ENCODE measurements at places on chromosomes 2 and 18.

- DNase-seq: no peak
Observed at GRCh38 chr2:180312542-180312941, 305.4 kb upstream of the CWC22 start.

DNA sequence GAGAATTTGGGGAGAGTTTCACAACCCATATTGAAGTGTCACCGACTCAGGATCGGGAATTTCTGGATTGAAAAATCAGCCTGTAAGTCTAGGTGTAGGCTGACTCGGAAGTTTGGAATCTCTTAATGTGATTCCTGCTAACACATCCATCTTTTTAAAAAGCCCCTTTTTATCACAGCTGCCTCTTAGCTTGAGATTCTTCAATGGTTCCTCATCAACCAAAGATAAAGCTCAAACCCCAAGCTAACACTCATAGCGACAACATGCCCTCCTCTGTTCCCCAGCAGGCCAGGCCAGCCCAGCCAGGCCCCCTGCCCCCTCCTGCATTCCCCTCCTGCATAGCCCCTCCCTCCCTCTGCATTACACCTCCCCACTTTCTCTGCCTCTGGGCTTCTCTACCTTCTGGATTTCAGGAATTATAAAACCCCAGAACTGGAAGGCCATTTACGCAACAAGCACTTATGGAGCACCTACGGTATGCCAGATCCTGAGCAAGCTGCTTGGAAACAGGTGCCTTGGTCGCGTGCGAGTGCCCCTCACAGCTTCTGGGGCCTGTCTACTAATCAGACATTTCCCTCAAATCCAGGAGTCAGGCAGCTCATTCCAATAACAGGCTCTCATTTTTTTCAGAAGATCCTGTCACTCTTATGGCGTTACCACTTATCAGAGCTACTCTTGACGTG, 63.4 kb downstream of the EMX1 start:
- DNase-seq: peak; percentile 2

DNA sequence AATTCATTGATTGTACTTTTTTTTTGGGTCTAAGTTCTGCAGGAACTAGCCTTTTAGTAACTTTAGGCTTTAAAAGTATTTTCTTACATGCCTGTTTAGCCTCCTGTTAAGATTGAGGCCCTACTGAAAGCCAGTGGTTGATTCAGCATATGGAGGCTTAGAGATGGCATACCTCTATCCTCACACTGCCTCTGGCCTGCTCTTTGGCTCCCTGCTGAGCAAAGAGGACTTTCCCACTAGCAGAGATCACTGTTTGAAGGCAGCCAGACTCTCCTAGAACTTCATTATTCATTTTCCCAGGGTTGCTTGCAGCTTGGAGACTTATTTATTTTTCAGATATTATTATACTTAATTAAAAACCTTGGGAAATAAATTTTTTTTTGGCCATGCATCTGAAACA, 405.6 kb upstream of the MEX3C start:
- DNase-seq: no peak

GRCh38 chr18:7567474-7568425, 634 bp downstream of the PTPRM start:
- peak; percentile 58 for DNase-seq

DNA sequence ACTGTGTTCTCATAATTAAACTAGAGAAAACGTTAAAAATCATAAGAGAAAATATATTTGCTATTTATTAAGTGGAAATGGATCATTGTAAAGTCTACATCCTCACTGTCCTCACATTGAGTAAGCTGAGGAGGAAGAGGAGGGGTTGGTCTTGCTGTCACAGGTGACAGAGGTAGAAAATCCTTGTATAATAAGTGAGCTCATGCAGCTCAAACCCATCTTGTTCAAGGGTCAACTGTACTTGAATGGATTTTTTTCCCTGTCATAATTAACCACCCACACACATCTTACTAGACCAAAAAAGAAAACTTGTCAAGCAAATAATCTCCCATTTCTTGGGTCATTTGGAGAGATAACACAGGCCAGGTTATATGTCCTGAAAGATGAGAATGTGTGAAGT, 231.2 kb downstream of the NEDD4L start:
- no peak for DNase-seq

DNA sequence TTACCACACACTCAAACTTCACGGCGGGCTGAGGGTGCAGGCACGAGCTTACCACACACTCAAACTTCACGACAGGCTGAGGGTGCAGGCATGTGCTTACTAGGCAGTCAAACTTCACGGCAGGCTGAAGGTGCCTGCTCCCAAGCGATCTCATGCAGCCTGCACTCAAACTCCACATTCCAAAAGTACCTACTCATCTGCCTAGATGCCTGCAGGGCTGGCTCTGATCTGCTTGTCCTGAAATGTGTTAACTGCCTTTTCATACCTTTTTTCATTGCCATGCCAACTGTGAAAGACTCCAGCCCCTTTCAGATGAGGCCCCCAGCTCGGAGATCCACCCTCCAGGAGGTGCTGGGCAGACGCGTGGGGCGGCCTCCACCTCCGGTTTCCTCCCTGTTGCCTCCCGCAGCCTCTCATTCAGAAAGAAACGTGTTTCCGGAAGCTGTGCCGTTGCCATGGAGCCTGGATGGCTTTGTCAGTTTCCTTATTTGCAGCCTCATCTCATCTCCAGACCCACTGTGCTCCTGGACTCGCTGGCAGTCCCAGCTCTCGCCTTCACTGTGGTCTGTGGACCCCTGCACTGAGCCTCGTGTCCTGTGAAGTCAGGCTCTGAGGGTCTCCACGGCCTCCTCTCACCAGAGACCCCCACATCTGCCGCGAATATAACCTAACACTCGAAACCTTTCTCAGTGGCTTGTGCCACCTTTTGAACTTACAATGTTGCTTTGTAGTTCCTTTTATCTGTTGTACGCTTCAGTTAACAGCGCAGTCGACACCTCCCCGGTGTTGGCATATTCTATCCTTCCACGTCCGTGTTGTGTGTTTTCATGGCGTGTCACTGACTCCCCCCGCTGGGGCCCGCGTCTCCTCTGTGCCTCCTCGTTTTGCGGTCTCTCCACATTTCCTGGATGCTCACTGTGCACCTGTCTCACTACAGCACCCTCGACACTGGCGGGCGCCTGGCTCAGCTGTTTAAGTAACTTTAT, 106.1 kb upstream of the ALKAL2 start:
- peak; percentile 51 for DNase-seq

DNA sequence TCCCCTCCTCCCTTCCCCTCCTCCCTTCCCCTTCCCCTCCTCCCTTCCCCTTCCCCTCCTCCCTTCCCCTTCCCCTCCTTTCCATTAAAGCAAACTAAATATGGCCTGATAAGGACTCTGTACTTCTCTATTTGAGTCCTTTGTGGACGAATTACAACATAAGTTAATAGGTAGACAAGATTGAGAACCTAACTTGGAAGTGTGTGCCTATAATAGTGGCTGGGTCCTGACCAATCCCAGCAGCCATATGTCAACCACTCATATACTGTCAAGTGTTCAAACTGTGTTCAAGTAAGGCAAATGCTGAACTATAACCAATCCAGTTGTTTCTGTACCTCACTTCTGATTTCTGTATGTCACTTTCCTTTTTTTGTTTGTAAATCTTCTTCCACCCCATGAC, 97.1 kb upstream of the RBMS1 start:
- DNase-seq: no peak

DNA sequence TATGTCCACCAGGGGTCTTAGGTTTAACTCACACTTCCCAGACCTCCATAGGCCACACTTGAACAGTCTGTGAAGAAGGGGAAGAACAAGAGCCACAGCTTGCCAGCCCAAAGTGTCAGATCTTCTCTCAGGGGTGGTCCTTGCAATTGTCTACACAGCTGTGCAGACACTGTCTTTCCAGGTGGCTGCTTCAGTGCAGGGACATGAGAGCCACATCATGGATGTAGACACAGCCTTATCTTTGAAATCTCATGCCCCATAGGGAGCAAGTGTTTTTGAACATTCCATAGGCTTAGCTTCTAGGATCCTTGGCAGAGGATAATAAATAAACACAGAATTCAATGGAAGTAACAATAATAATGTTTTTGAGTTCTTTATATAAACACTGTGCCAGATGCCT, 6.7 kb downstream of the ZNF407 start:
- DNase-seq: no peak

DNA sequence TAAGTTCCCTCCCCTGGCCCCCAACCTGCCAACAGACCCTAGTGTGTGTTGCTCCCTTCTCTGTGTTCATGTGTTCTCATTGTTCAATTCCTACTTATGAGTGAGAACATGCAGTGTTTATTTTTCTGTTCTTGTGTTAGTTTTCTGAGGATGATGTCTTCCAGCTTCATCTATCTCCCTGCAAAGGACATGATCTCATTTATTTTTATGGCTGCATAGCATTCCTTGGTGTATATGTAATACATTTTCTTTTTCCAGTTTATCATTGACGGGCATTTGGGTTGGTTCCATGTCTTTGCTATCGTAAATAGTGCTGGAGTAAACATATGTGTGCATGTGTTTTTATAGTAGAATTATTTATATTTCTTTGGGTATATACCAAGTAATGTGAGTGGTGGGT, 602.2 kb downstream of the DSC3 start:
- DNase-seq: no peak

DNA sequence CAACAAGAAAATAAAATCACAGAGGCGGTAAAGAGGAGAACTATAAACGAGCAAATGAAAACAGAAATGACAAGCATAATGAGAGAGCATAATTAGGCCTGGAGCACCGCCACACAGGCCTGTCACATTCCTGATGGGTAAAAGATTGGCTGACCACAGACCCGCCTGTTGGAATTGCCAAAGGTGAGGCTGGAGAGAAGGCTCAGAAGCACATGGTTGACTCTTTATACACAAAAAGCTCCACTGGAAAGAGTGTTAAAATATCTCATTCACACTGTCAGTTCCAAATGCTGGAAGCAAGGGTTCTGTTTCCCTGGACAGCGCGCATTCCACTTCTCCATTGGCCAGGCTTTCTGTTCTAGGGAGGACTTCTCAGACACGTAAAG, 5.9 kb upstream of the LGALSL start:
- DNase-seq: no peak

DNA sequence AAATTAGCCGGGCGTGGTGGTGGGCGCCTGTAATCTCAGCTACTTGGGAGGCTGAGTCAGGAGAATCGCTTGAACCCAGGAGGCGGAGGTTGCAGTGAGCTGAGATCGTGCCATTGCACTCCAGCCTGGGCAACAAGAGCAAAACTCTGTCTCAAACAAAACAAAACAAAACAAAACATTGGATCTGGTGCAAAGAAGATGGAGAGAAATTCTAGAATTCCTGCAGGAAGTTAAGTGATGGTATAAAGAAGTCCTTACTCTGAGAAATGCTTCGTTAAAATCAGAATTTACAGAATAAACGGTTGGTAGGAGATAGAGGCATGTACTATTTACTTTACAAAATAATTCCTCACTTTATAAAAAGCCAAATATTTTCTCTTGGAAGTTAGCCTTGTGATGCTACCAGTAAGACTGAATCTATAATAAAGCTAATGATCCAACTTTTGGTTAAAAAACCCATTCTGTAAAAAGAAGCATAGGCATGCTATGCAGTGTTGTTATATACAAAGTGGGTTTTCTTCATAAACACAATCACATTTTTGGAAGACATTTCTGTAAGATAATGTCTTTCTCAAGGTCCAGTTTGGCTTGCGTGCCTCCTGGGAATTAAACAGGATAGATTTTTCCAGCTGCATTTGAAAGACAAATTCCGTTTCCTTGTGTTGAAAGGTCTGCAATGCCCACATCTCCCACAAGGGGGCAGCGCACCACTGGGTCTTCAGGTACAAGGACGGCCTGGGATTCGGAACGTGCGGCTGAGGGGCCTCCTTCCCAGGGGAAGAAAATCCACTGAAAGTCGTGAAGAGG, 35.6 kb upstream of the PNO1 start:
- DNase-seq: peak; percentile 88

DNA sequence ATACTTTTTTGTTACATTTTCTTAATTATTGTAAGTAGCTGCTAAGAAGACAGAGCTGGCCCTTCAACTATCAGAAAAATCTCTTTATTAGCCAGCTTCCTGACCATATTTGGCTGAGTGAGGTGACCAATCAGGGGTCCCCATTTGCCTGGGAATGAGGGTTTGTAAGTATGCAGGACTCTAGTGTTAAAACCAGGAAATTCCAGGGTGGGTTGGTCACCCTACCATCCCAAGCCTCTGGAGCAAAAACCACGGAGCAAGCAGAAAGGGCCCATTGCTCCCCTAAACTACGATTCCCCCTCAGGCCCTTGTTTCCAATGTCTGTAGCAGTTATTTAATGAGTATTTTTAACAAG, 165.6 kb upstream of the NCKAP5 start:
- DNase-seq: peak; percentile 77

- peak; percentile 27 for DNase-seq
Observed at GRCh38 chr18:44098551-44099098, 582.1 kb upstream of the SETBP1 start.

DNA sequence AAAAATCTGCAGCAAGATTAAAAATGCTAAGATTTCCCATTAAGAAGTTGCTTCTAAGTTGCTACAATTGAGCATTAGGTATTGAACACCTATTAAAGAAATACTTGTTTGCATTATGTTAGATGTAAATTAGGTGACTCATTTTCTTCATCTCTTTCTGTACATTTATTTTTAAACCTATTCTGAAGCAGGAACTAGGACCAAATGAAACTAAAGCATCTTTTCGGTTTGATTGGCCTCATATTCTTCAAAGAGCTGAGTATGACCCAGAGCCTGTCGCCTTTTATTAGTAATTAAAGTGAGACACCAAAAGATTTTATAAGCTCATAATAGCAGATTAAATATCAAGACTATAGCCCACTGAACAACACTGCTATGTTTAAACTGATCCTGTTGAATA, 83.4 kb upstream of the ZEB2 start:
- DNase-seq: no peak

DNA sequence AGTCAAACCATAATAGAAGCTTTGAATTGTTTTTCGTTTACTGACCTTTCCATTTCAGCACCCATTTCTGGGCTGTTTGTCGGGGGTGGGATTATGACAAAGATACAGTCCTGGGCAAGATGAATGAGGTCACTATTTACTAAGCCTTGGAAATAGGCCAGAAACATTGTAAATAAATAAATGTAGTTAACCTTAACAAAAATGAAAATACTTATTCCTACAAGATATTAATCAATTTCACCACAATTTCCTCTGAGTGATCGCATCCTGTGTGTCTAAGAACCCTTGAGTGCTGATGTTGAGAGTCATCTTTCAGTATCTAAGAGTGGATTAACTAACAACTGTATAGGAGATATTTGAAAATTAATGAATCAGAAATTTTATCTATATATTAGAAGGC, 14.0 kb downstream of the ITGA4 start:
- no peak for DNase-seq

DNA sequence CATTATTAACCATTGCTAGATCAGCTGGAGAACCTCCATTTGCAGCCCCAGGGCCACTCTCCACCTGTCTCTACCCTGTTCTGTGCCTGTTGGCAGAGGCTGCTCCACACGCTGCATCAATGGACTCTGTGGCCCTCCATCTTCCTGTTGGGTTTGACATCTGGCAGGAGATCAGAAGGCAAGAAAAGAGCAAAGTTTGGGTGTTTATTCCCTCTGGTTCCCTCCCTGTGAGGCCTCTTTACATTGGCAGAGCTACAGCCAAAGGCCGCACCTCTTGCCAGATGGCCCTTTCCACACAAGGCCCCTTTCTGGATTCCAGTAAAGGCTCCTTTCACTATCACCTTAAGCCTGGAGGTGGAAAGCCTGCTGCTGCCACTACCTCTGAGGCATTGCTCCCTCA, 110.9 kb upstream of the RND3 start:
- DNase-seq: no peak

GRCh38 chr18:77478646-77479442, 229.2 kb downstream of the GALR1 start:
- DNase-seq: peak; percentile 52
